ENCODE measurements at places on chromosomes 3 and 15. TPM values are rescaled to one million over a fixed set of nuclear protein-coding genes. Genes with fewer than 3 reads are reported as not detected.

The SV2B gene
- total RNA-seq = not detected

The FAM219B gene
- total RNA-seq = 75.4 TPM

The LEKR1 gene
- total RNA-seq = 1.6 TPM

The OR5K2 gene
- total RNA-seq = not detected

The CORO2B gene
- 0.21 TPM for total RNA-seq

The GOLGA8K gene
- not detected for total RNA-seq

The GP9 gene
- total RNA-seq = not detected

The KY gene
- not detected for total RNA-seq

The TMCO5A gene
- total RNA-seq = not detected

GRCh38 chr3:175988401-175988800, 1129.3 kb downstream of the NAALADL2 start:
- DNase-seq = no peak

- DNase-seq = no peak
Measured at GRCh38 chr3:49745986-49746385, 22.2 kb upstream of the GMPPB start.

DNA sequence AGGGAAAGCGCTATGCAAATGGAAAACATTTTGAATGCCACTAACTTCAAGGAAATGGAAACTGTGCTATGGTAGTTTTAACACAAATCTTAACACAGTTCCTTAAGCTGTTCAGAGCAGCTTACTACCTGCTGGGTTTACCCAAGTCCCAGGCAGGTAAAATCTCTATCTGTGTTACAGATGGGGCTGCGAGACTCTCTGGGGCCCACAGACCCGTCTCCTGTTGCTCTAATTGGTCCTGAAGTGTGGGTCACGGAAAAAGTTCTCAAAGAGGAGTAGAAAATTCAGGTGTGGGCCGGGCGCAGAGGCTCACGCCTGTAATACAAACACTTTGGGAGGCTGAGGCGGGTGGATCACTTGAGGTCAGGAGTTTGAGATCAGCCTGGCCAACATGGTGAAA, 16.9 kb upstream of the ZFYVE19 start:
- DNase-seq = no peak

DNA sequence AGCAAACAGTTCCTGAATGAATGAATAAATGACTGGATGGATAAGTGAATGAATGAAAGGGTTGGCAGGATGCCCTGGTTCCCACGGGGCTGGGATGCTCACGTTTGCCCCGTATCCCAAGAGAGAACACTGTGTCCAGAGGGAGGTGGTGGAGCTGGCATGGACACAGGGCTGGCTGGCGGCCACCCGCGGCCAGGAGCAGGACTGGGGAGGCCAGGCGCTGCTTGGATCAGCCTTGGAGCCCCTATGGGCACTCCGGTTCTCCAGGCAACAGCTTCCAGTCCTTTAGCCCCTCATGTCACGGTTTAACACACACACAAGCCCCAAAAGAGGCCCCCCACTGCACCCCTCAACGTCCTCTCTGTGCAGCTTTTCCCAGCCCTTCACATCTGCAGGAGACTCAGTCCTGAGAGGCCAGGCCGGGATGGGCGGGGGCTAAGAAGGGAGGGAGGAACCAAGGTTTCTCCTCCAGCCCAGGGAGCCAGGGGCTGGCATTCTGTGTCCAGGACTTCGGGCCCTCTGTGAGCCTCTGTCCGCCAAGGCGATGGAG, 86.0 kb upstream of the ALDH1L1 start:
- no peak for DNase-seq

DNA sequence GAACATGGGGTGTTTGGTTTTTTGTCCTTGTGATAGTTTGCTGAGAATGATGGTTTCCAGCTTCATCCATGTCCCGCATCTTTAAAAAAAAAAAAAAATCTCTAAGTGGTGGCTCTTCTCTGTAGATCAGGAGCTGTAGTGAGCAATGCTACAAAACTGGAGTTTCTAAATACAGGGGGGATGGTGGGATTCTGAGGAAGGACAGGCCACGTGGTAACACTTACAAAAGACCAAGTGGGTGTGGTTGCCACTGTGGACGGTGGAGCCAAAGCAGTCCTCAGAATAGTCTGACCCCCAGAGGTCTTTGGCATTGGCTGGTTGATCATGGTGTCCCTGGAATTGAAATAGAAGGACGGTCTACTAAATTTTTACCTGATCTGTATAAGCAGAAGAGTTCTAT, 7.7 kb downstream of the CCRL2 start:
- DNase-seq = no peak

DNA sequence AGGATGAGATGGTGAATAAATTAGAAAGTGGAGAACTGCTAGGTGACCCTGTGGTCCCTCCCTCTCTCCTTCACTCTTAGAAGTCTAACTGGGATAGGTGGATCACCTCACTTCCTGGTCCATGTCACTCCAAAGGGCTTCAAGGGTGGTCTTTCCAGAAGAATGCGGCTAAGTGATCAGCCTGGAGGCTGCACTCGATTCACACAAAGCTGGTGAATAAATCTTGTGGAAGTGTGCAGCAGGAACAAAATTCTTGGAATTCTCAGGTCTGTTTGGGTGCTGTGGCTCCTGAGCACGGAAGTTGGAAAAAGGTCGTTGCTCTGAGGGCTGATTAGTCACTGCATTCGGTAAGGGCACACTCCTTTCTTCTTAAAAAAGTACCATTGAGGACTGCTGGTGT, 46.3 kb downstream of the GASK1A start:
- no peak for DNase-seq

DNA sequence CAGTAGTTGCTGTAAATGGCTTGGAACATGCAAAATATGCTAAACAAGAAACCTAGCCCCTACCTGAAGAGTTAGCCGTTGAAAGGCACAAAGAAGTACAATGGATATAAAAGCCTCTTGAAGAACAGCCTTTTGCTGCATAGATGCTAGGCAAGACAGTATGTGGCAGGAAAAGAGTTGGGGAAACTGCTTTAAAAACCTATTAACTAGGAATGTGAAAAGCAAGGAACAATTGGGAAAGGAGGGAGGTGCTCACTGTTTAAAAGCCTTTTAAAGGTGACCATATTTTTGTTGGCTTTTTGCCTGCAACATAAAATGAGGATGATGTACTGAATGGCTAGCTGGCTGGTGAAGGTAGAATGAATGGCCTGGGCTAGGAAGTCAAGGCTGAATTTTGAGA, 24.5 kb upstream of the SOX2 start:
- no peak for DNase-seq

- DNase-seq = no peak
Measured at GRCh38 chr15:41727143-41727542, 47.1 kb upstream of the MAPKBP1 start.

- peak; percentile 21 for DNase-seq
Measured at GRCh38 chr3:66816090-66816761, 181.9 kb upstream of the KBTBD8 start.

DNA sequence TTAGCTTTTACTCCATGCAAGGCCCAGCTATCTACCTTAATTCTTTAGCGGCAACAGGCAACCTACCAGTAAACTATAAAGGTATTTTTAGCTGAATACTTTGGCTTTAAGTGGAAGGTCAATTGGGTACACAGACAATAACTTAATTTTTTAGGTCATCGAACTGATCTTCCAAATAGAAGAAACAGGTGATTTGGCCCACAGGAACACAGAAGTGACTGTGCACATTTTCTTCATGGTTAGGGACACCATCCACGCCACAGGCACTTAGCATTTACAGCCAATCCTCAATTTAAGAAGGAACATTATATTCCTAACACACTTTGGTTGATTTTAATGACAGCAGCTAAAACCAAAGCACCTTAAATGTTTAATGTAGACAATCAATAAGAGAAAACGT, 1.9 kb downstream of the ARPP19 start:
- no peak for DNase-seq

DNA sequence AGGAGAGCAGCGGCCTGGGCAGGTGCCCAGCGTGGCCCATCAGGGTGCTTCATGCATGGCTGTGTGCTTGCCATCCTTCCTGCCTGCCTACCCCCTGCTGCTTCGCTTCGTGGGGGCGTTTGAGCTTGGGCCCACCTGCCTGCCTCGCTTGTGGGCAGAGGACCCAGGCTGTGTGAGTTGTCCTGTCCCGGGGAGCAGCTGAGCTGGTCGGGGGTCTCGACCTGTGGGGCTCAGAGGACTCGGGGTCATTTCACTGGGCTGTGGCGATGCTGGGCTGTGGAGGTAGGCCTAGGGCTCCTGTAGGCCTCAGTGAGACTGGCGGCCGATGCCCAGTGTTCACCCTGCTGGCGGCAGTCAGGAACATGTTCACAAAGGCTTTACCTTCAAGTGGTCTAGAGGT, 12.1 kb upstream of the STAB1 start:
- DNase-seq = no peak

- DNase-seq = no peak
Measured at GRCh38 chr3:194592798-194593752, 40.1 kb downstream of the TMEM44 start.

DNA sequence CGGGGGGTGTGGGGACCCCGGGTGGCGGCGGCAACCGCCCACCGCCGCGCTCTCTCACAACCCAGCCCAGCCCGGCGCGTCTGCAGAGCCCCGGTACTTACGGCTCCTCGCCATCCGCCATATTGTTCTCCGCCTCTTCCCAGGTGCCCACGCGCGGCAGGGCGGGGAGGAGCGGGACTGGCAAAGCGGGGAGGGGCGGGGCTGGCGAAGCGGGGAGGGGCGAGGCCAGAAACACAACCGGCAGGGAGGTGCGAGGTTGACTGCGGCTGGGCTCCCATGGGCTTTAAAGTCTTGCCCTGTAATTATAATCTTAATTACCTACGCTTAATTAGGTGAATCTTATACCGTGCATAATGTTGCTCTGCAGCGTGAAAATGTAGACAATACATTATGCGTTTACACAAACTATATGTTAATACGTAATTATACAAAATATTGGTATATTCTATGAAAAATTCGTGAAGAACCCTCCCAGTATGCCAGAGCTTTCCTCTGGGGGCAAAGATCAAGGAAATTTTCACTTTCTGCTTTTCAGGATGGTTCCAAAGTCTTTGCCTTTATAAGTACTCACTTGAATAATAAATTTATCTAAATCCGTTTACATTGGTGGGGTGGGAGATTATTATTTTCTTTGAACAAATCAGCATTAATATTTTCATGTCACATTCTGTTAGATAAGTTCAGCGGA, at the start of gene UBA3:
Gene UBA3, minus strand, starts transcription at position 133 of the 688 bp plus-strand sequence. Its CDS starts 12 bp downstream, at position 121.
- peak; percentile 90 for DNase-seq

GRCh38 chr3:142912402-142913172, 23.7 kb upstream of the PCOLCE2 start:
- no peak for DNase-seq

GRCh38 chr3:58184309-58184981, 26.3 kb downstream of the DNASE1L3 start:
- DNase-seq = no peak

DNA sequence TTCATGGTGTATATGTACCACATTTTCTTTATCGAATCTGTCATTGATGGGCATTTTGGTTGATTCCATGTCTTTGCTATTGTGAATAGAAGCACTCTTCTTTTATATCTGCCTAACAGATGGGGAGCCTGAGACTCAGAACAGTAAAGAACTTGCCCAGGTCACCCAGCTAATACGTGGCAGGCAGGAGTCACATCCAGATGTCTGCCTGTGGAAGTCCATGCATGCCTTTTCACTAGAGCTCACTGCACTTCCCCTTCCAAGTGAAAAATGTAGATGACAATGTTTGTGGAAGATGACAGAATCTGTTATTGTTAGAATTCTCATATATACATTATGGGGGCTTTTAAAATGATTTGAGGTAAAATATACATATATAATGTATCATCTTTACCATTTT, 165.0 kb downstream of the PDZRN3 start:
- DNase-seq = no peak

Measured in Caco-2 (cell line).